ENCODE measurements at places on chromosomes 5 and 9.

- DNase-seq, result peak; percentile 51
Observed at GRCh38 chr9:127418037-127418471, 6.1 kb upstream of the ZNF79 start.

GRCh38 chr9:25964239-25964638 lies 286.0 kb upstream of the TUSC1 start:
- DNase-seq, result peak; percentile 88

DNA sequence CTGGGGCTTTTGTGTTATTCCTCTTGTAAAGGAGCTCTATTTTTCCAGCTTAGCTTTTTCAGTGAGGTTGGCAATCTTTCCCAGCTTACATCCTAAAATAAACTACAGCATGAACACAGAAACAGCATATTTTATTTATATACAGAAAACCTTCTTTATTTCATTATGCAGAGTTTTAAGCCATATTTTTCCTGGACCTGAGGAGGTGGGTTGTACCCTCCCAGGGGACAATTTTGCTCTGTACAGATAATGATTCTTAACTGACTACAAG lies 341.2 kb upstream of the TYRP1 start:
- no peak for DNase-seq

DNA sequence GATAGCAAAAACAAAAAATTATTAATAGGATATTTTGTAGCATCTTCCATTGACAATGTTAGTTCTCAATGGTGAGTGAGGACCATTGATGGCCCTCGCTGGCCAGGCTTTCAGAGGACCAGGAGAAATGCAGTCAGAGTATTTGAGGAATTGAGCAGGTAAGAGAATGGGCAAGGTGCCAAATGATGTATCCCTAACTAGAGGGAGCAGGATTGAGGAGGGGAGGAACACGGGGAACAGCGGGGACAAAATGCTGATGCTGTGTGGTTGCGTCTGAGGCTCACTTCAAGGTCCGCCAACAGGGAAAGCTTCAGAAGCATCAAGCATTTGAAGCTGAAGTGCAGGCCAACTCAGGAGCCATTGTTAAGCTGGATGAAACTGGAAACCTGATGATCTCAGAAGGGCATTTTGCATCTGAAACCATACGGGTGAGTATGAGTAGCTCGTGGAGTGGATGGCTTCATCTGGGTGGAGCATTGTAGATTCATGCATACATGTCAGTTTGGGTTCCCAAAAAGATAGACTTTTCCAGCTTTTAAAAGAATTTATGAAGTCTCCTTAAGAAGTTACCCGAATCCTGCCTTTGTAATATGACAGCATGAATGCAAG lies 16.2 kb downstream of the SPTAN1 start:
- peak; percentile 56 for DNase-seq

GRCh38 chr9:95147452-95148207 lies 169.9 kb downstream of the FANCC start:
- no peak for DNase-seq

DNA sequence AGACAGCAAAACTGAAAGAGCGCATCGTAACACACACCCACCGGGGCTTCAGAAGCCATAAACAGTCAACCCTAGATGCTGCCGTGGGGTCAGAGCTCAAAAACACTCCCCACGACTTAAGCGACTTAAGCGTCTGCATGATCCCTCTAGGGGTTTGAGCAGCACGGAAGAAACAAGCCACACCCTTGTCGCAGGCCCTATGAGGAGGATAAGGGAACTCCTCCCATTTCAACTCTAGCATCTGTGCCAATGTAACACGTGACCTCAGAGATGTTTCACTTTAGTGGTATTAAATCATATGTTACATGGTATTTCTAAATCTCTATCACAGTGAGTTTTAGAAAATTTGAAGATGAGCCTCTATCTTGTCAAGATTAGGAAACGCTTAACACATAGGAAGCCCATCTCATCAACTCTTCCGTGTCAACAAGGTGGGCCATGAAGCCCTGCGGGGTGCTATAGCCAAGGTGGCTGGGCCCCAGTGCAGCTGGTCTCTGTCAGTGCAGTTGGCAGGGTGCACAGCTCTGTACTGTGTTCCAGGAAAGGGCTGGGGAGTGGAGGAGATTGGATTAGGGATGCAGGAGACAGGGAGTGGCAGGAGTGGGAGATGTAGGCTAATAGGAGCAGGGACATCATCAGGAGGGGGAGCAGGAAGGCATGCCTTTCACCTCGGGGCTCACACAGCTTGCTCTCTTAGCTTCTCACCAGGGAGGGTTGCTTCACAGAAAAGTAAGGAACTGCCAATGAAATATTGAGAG lies 33.1 kb downstream of the ZCCHC9 start:
- no peak for DNase-seq

DNA sequence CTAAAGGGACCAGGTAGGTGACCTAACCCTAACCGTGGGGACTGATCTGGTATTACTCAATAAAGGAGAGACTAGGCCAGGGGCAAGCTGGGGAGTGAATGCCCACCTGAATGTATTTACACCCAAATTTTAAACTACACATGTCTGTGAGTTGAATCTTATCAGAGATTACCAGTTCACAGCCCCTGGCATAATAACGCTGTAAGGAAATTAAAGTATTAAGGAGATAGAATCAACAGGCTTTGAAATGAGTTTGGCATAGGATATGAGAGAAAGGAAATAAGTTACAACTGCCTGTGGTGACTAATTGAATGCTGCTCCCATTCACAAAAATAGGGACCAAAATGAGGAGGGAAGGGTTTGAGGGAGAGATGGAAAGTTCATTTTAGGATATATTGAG lies 593.3 kb downstream of the CSNK1G3 start:
- no peak for DNase-seq

- no peak for DNase-seq
Observed at GRCh38 chr9:125982798-125983406, 235.7 kb downstream of the PBX3 start.

DNA sequence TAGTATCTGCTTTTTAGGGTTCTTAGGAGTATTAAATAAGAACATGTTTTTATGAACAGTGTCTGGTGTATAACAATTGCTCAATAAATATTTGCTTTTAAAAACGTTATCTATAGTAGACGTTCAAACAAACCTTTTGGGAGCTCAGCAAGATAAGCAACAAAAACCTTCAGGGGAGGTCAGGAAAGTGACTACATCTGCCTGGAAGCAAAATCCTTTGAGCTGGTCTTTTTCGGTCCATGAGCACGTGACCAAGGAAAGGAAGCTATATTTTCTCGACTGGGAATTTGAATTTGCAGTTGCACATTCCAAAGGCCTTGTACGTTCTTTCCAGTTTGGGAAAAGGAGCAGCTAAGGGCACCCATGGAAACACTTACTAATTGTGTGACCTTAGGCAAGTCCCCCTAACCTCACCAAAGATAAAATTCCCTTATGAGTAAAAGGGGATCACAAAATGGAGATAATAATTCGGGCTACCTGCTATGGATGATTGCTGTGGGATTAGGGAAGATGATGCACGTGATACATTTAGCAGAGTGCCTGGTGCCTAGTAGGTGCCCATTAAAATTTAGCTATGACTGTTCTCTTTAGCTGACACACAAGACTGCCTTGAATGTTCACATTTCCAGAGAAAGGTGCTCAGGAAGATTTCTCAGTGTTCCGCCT lies 45.4 kb downstream of the PTTG1 start:
- DNase-seq, result no peak

DNA sequence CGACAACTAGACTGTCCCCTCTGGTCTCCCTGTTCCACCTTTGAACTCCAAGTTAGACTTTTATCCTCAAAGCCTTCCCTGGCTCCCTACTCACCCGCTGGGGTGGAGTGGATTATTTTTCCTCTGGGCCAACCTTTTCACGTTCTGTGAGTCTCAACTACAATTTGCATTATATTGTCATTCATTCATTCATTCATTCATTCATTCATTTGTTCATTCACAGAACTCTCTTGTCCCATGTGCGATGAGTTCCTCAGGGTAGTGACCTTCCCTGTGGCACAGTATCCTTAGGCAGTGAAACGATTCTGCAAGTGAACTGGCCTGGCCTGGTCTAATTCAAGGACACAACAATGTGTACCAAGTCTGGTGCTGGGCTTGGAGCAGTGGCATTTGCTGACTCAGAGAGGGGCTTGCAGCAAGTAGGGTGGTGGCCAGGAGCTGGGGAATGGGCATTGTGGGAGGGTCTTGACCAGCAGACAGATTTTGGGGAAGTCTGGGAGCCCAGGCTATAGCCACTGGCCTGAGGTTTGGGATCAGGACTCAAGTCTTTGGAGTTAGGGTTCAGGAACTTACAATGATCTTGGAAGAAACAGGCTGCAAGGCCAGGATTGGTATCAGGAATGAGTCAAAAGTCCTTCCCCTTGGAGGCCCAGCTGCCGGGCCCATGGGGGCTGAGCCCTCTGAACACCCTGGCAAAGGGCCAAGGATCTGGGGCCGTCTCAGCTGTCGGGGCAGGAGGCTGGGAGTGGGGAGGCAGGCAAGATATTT lies 37.2 kb upstream of the COL15A1 start:
- DNase-seq, result no peak

DNA sequence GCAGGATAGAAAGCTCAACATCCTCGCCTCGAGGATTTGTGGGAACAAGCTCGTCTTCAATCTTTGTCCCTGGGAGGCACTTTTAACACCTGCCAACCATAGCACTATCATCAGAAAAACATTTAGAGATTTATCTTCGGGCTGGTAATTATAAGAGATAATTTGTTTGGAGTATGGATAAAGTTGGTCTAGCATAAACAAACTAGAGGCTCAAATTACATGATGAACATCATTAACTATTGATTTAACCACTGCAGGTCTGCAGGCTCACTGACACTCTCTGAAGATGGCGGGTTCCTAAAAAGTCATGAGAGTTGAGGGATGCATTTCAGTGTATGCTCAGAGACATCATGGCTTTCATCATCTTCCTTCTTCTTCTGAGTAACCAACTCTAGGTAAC lies 25.8 kb upstream of the PCA3 start:
- DNase-seq, result no peak

DNA sequence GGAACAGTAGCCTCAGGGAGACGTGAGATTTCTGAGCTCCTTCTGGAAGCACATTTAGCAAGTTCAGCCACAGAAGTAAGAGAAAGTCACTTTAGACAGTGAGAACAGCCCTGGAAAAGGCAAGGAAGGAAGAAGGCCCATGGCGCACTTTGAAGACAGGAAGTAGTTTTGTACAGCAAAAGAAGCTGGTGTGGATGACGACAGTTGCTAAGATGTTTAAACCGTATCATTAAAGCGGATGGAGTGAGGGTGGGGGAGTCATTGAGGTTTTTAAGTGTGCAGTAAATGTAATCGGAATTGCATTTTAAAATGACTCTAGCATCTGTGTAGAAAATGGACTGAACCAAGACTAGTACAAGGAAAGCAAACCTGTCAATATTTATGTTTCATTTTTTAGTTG lies 15.3 kb upstream of the TRPM3 start:
- DNase-seq, result no peak

DNA sequence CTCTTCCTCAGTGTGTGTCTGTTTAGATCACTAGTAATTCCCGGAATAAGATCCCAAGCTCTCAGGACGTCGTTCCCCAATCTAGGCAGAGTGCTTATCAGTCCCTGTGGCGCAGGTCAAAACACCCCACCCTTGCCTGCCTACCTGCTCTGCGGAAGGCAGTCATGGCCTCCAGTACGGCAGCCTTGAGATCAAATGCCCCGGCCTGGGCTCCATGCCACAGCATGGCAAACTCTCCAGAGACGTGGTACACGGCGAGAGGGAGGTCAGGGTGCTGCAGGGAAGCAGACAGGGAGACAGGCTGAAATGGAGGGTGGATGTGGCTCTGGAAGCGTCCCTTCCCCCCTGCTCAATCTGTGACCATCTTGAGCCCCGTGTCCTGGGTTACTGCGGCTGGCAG lies 12.0 kb upstream of the HDHD3 start:
- no peak for DNase-seq

DNA sequence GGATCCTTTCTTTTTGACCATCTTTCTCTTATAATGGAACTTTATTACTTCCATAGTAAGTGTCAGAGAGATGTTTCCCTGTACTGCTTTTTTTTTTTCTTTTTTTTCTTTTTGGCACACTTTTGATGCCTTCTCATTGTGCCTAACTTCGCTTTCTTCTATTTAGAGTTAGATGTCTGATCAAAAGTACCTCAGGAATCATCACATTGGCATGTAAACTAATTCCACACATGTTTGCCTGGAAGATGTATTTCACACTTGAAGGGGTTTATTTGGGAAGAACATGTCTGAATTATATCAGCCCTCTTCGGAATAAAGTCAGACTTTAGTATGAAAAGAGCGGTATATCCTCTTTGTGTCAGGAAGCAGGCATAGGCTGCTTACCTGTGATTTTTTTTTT lies 35.1 kb downstream of the SMARCA2 start:
- DNase-seq, result no peak

DNA sequence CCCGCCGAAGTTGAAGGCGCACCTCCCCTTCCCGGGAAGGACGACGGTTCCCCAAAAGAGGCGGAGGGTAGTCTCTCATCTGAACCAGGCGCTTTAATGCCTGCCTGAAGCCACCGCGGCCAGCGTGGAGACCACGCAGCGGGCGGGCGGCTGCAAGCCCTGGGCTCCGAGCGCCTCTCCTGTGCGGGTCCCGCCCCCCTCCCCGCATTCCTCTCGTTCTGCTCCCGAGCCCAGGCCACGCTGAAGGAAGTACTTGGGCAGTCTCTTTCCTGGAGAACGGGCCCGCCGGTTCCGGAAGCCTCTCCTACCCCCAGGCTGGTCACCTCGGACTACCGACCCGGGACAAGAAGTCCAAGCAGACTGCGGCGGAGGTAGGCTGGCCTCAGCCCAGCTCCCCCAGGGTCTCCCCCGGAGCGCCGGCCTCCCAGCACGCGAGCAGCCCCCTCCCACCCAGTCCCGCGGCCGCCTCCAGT lies 571 bp downstream of the PPIC start:
- DNase-seq, result peak; percentile 78

GRCh38 chr5:80204808-80205614 lies 50.8 kb downstream of the SERINC5 start:
- DNase-seq, result peak; percentile 11

DNA sequence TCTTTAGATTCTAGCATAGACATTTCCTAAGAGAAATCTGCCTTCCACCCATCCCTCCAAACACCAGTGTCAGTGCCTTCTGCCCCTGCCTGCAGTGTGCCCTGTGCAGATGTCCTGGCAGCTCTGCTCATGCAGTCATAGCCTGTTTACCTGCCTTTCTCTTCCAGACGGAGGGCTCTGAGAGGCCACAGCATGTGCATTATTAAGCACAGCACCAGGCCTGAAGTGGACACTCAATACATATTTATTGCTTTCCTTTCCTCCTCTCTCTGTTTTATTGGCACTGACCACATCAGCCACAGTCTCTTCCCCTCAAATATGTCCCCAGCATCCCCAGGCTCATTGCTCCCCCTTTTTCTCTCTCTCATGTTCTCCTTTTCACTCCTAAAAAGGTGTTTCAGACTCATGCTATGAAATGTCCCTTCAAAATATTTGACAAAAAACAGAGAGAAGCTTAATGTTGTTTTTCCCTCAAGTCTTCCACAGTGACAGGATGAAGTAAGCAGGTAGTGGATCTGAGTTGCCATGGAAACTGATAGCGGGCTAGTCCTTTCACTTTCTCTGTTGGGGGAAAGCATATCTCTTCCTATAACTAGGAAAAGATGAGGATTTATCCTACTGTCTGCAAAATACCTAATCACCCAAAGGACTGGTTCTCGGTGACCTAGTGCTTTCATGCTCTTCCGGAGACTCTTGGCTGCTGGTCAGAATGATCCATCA lies 100.9 kb downstream of the ATP10B start:
- DNase-seq, result peak; percentile 52

All from DMS53 (cell line).